ENCODE measurements at places on chromosomes 5 and 9. TPM values are rescaled to one million over a fixed set of nuclear protein-coding genes. Genes with fewer than 3 reads are reported as not detected.

Gene ZCCHC9
- 40.9 TPM for total RNA-seq

DNA sequence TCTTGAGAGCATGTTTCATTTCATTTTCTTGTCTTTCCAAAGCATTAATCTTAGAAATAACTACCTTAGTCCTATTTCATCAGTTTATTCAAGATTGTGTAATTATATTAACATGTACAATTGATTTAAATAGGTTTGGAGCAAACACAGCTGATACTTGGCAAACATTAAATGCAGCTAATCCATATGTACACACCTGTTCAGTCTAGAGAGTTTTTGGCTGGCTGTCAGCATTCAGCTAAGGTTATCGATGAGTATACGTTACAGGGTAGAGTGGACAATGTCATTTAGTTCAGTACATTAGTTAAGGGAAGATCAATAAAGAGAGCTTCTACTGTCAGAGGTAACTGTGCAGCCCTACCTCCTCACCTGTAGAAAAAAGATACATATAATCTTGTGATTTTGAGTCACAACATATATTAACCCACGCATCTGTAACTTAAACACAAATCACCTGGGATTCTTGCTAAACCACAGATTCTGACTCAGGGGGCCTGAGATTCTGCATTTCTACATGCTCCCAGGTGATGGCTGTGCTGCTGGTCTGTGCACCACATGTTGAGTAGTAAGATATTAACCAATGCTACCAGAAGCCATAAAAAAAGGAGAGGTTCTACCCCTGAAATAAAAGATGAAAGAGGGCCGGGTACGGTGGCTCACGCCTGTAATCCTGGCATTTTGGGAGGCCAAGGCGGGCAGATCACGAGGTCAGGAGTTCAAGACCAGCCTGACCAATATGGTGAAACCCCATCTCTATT lies 34.1 kb upstream of the PCA3 start:
- DNase-seq, result no peak

Gene PCDHAC1
- not detected for total RNA-seq

Gene PHF24
- not detected for total RNA-seq

Gene HNRNPAB
- total RNA-seq, result 142 TPM

- no peak for DNase-seq
Observed at GRCh38 chr5:12022444-12022843, 118.2 kb upstream of the CTNND2 start.

DNA sequence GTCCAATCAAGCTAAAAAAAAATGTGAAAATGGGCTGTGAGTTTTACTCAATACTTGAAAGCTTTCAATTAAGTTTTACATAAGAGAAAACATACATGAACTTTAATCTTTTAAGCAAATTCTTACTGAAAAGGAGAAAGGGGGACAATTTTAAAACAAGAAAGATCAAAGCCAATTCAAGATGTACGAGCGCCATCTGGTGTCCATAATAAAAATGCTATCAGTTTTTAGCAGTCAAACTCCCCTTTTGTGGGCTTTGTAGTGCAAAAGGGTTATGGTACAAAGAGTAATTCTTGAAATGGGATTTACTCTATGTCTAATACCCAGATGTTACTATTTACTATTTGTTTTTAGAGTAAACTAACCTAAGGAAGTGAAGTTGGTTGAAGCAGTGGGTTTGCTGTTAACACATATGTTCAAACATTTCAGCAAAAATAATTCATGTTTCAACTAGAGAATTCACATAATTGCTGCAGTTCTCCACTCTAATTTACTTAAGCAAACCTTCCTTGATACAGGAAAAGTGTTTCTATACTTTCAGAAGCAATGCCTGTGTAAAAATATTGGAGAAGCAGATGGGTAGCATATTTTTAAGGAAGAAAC lies 228.2 kb upstream of the TYRP1 start:
- DNase-seq, result peak; percentile 34

DNA sequence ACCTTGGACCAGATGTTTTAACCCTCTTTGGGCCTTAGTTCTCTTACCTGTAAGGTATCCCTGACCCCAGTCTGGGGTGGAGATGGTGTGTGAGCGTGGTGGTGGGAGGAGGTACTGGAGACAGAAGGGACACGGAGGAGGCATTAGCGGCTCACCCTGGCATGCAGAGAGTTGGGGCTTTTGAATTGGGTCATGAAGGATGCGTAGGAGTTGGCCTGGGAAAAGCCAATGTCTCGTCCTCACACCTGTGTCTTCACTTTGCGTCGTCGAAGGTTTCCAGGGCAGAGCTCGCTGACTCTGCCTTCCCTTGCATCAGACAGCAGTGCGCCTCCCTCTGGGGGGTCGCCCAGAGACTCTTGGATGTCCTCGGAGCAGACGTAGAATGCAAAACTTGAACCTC lies 11.2 kb downstream of the RXRA start:
- no peak for DNase-seq

Gene SMIM33
- total RNA-seq, result not detected

Gene SLCO4C1
- 0.02 TPM for total RNA-seq

Gene ORM2
- total RNA-seq, result not detected

DNA sequence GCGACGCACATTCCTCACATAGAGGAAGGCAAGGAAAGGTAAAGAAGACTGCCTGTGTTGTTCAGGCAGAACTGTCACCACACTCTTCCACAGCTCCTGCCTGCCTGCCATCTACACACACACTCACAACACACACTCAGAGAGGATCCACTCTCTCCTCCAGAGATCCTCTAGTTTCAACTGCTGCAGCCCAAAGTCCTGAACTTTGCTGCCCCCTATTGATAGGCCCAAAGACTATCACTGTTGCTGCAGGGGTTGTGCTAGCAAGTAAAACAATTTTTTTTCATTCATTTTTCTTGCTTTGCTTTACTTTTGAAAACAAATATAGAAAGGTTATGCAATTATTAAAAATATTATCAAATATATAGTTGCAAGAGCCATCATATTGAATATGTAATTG lies 5.9 kb upstream of the CFAP90 start:
- no peak for DNase-seq

DNA sequence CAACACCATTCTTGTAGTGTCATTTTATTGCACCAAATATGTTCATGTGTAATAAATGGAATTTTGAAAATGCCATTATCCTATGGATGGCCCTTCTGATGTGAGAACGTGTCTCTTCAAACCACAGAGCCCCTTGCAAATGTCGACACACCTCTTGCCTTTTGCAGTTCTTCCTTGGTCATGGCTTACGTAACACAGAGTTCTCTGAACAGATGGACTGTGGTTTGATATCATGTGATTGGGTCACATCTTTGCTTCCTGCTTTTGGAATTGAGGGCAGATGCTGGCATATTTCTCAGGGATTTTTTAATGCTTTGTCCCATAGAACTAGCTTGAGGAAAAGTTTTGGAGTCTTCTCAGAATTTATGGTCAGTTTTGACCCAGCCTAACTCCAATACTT lies 4.6 kb downstream of the TGFBR1 start:
- DNase-seq, result peak; percentile 54

DNA sequence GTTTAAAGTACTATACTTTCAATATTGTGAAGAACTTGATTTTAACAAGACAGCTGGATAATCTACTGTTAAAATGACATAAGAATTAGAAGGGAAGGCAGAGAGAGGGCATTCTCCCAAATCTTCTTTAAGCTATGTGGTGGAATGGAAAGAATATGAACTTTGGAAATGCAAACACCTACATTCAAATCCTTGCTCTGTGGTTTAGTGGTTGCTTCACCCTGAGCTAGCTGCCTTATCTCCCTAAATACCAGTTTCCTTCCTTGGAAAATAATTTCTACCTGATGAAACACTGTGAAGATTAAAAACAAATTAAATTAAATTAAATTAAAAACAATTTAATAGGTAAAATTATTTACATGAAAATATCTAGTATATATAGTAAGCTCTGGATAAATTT lies 98.5 kb downstream of the GPR21 start:
- no peak for DNase-seq

- no peak for DNase-seq
Observed at GRCh38 chr5:74469234-74469994, 171.1 kb downstream of the ENC1 start.

- no peak for DNase-seq
Observed at GRCh38 chr5:111422245-111422644, 90.1 kb downstream of the STARD4 start.

Gene SH2D3C
- total RNA-seq, result not detected

DNA sequence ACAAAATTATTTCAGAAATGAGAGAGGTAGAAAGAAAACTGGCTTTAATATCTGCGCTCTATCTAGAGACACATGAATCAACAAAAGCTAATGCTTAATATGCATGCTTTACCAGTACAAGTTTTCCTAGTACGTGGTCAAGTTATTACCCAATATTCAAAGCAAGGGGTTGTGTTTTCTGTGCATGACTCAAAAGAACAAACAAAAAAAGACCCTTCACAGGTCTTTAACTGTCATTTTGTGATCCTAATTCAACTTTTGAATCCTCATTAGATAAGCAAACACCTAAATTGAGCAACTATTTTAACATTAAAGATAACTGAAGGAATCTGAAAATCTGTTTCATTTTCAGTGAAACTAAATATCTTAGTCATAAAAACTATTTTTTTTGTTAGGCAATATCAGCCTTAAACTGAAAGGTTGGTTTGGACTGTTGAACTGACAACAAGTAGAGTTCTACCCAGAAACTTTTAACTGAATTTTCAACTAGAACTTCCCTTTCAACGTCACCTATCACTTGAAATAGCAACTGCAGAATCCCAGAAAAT lies 12.5 kb downstream of the ST8SIA4 start:
- no peak for DNase-seq

DNA sequence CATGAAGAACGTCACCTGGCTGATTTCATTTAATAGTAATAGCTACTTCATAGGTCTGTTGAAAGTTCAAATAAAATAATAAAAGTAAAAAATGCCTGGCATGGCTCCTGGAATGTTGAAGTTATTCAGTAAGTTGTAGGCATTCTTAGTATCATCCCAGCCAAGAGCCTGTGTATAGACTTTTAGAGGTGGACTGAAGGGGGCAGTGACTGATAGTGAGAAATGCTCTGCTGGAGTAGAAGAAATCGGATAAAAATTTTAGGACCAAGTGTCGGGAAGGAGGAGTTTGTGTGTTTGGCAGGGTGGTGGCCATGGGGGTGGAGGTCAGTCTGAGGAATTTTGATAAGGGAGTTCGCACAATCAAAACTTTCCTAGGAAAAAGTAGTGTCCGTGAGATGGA lies 3.6 kb downstream of the ZFP2 start:
- DNase-seq, result no peak

Gene RPL37
- total RNA-seq, result 2,054 TPM

DNA sequence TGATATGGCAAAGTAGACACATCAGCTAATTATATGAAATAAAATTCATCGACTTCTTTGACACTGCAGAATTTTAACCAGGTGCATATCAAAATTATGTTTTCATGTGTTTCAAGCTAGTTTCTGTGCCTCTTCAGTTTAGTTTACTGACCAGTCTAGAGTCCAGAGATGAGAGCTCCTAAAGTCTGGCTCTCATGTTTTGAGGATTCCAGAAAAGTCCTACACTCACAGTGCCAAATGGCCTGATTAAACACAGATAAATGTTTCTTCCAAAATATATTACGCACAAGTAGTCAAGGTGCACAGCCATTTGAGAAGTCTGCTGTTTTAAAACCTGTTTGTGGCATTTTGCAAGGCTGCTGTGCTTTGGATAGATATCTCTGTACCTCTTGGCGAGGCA lies 15.6 kb downstream of the RGMB start:
- DNase-seq, result no peak

- no peak for DNase-seq
Observed at GRCh38 chr5:79529110-79529509, 15.2 kb upstream of the HOMER1 start.

All from HT1080 (cell line).